ENCODE measurements at places on chromosomes 1 and 21.

GRCh38 chr1:27358928-27359313 is 7.8 kb downstream of the MAP3K6 start:
- no peak for DNase-seq

DNA sequence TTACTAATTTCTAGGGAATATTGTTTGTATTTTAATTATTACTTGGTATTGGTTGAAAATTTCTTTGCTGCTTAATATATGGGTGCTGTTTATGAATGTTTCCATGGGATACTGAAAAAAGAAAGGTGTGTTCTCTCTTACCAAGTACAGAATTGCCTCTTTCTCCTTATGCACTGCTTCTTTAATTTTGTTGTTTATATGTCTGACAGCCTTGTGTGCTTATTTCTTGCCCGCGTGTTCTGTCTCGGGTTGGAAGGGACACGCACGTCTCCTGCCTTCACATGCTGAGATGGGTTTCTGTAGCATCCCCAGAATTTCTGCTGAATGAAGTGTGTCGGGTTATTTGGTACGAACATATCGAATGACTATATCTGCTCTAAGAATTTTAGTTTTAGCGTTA is 51.1 kb downstream of the AGPAT3 start:
- DNase-seq: no peak

DNA sequence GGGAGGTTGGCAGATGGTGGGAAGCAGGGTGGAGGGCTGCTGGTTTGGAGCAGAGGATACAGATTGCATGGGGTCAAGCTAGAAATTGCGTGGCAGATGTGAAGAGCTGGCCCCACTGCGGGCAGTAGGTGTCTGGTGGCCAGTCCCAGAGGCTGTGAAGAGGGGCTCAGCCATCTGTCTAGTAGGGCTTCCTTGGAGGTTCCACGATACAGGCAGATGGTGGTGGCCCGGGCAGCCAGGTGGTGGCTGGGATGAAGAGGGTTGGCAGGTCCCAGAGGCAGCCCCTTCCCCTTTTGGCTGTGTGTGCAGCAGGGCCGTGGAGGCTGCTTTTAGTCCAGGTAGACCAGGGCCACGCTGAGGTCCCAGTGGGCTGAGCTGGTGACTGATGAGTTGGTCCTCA is 16.6 kb downstream of the PSEN2 start:
- no peak for DNase-seq

DNA sequence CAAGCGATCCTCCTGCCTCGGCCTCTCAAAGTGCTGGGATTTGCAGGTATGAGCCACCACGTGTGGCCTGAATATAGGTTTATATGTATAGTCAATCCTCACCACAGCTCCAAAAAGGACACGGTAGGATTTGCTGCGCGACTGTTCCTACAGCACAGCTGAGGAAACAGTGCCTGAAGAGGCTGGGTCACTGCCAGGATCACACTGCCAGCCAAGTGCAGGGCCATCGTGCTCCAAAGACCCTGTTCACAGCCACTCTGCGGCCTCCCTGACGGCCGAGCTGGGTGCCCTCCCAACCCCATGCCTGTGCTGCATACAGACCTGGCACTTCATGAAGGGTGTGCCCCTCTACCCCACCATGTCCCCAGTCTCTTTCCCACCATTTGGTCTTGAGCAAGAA is 71.4 kb downstream of the MRPL37 start:
- no peak for DNase-seq

DNA sequence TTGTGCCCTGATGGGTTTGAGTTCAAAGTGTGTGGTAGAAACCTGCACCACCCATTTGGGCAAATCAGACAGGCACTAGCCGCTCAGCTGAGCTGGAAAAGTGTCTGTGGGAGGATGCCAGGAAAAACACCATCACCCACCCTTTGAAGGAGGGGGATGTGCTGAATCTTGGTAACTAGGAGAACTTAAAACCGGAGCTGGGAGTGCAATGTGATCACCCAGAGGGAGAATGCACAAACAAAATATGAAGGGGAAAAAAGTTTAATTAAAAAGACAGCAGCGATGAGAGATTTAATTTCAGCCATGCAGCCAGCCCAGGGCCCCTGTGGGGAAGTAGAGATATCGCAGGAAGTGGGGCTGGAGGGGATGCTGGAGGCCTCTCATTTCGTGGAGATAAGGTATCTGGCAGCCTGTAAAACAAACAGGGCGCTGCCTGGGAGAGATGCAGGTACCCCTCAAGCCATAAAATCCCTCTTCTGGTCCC is 86.8 kb upstream of the BCAR3 start:
- DNase-seq: no peak

GRCh38 chr1:69167876-69168275 is 399.8 kb upstream of the LRRC7 start:
- DNase-seq: no peak

DNA sequence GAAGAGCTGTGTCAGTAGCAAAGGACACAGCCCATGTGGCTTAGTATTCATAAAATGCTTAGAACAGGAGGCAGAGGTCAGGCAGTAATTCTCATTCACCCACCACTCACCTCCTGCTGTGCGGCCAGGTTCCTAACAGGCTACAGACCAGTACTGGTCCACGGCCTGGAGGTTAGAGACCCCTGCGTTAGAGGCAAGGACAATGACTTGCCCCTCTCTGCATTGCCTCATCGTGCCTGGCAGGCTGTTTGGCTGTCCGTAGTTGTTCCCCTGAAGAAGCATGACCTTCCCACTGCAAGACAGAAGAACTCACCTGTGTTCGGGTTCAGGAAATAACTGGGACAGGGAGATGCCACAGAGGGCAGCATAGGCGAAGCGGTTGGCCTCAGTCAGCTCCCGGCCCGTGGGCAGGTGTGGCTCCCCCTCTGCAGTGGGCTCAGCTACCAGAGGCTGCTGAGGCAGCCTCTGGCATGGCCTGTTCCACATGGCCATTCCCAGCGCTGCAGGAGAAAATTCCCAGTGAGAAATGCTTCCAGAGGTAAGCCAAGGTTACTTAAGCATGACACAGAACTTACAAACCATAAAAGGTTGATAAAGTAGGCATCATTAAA is 19.3 kb downstream of the TMCO4 start:
- DNase-seq: no peak

DNA sequence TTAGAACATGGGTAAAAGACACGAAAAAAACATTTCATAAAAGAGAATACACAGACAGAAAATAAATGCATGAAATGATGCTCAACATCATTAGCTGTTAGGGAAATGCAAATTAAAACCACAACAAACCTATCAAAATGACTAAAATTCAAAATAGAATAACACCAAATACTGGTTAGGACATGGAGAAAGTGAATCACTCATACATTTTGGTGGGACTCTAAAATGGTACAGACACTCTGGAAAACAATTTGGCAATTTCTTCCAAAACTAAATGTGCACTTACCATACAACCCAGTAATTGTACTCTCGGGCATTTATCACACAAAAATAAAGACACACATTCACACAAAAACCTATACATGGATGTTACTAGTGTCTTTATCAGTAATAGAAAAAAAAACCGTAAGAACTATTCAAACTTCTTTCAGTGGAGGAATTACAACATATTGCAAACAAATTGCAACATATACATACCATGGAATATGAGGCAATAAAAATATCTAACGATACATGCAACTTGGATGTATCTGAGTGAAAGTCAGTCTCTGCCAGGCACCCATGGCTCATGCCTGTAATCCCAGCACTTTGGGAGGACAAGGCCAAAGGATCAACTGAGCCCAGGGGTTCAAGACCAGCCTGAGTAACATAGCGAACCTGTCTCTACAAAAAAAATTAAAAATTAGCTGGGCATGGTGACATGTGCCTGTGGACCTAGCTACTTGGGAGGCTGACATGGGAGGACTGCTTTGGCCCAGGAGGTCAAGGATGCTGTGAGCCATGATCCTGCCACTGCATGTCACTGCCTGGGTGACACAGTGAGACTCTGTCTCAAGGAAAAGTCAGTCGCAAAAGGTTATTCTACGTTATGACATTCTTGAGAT is 19.6 kb downstream of the HSF2BP start:
- DNase-seq: no peak

DNA sequence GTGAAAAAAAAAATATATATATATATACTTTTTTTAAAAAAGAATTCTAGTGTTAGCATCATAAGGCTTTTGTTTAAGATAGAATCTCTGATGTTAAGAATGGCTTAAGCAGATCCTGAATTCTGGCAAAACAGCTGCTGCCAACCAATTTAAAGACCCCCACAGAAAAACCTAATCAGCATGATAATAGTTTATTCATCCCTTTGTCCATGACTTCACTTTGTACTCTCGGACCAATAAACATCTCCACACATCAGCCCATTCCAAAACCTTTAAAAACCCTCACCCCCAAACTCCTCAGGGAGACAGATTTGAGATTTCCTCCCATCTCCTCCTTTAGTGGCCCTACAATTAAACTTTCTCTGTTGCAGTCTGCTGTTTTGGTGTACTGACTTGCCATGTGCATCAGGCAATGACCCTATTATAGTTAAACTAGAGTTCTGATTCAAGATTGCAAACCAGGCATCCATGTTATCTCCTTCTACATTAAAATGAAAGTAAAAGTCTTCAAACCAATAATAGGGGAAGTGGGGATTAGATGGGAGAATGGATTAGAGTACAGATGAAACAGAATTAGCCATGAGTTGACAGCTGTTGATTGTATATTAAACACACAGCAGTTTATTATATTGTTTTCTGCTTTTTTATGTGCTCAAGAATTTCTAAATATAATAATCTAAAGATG is 9.8 kb upstream of the PHTF1 start:
- DNase-seq: no peak

DNA sequence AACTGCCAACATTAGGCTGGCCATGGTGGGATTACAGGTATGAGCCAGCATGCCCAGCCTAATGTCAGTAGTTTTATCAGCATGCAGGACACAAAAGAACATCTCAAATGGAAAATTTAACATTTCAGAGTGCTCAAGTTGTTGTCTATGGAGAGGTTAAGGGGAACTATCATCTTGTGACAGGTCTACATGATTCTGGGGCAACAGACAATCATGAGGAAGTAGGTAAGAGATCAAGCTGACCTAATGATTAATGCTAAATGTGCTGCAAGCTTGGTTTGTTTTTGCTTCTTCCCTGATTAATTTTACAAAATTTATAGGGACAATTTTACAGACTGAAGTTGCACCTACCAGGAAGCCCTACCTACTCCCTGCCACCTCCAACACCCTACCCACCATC is 36.6 kb downstream of the FMO4 start:
- no peak for DNase-seq

GRCh38 chr21:44854391-44854663 is 19.2 kb downstream of the PTTG1IP start:
- no peak for DNase-seq

- no peak for DNase-seq
These were observed 281.1 kb downstream of the TTLL7 start for GRCh38 chr1:83717785-83718184.

GRCh38 chr1:52060822-52061221 is 4.7 kb downstream of the BTF3L4 start:
- no peak for DNase-seq

GRCh38 chr1:35441926-35442579 is 115.2 kb downstream of the KIAA0319L start:
- DNase-seq: no peak

DNA sequence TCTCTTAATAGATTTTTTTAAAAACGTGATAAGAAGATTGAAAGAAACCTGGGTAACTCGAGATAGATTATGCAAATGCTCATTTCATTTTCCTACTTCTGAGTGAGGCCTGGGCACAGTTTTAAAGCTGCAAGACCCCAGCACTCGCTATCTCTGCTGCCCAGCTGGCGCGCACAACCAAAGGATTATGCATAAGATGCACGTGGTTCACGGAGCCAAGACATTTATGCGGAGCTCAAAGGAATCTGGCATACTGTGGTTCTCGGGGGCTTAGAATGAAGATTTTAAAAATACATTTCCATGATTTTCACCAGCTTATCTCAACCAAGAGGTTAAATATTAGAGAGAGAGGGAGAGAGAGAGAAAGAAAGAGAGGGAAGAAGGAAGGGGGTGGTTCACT is 210.9 kb downstream of the DSCAM start:
- DNase-seq: no peak

DNA sequence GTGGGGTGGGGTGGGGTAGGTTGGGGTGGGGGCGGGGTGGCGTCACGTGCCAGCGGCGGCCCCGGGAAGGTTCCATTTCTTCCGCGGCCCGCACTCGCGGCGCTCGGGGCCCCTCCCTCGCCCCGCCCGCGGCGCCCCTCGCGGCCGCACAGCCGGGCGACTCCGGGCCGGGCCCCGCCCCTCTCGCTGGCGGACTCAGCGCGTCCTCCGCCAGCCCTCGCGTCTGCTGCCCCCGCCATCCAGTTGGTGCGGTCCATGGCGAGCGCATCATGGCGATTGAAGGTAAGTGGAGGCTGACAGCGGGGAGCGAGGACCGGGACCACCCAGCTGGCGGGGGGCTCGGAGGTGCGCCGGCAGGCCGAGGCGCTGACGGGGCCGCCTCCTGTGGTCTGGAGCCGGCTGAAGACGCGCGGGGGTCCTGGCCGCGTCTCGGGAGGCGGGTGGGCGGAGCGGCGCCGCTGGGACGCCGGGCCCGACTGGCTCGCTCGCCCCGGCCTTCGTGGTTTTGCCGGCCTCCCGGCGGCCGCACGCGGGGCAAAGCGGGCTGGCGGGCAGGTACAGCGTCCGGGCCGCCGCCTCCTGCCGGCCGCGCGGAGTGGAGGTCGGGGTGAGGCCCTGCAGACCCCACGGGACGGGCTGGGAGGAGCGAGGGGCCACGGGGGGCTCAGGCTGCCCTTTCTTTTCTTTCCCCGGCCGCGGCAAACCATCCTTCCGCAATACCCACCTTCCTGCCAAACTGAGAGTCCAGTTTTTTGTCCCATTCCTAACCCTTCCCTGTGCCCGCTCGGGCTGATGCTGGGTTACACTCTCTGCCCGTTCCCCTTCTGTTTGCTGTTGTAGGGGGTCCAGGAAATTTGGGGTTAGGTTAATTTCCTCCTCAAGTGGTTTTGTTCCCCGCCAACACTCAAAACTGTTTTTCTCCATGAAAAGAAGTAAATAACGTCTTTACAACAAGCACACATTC is at the start of gene SYT14:
Gene SYT14, plus strand, starts transcription at position 222 of the 964 bp plus-strand sequence. Its CDS starts 48 bp downstream, at position 270.
- no peak for DNase-seq

DNA sequence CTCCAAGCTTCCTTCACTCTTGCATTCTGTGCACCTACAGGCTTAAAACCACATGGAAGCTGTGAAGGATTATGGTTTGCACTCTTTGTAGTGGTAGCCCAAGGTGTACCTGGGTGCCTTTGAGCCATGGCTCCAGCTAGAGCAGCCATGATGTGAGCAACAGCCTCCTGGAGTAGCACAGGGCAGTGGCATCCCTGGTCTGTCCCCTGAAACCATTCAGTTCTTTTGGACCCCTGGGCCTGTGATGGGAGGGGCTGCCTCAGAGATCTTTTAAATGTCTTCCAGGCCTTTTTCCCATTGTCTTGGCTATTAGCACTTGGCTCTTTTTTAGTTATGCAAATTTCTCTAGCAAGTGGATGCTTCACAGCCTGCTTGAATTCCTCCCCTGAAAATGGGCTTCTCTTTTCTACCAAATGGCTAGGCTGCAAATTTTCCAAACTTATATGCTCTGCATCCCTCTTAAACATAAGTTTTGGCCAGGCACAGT is 47.4 kb downstream of the CLCA4 start:
- DNase-seq: no peak

- DNase-seq: peak; percentile 47
These were observed 2.4 kb upstream of the PRAMEF18 start for GRCh38 chr1:13228343-13228781.

- no peak for DNase-seq
These were observed 238.4 kb downstream of the PLA2G4A start for GRCh38 chr1:187067160-187067559.
